ENCODE measurements at places on chromosomes 4 and X.

GRCh38 chr4:62513306-62513705 lies 1313.2 kb downstream of the ADGRL3 start:
- no peaks in the 10 kb centered on the region for H3K27me3 ChIP-seq
- H3K4me1 ChIP-seq, result no peaks in the 10 kb centered on the region
- no peak for DNase-seq
- no peak overlapping the region for H3K4me3 ChIP-seq

GRCh38 chr4:139665690-139666529 lies at the start of gene MGST2:
MGST2 (plus strand) TSS chr4:139665819; CDS start chr4:139666020, 201 bp downstream.
- H3K36me3 ChIP-seq, result no peaks in the 10 kb centered on the region
- peak within 1 kb of the TSS; percentile 41 for H3K4me3 ChIP-seq
- H3K27me3 ChIP-seq, result no peaks in the 10 kb centered on the region

DNA sequence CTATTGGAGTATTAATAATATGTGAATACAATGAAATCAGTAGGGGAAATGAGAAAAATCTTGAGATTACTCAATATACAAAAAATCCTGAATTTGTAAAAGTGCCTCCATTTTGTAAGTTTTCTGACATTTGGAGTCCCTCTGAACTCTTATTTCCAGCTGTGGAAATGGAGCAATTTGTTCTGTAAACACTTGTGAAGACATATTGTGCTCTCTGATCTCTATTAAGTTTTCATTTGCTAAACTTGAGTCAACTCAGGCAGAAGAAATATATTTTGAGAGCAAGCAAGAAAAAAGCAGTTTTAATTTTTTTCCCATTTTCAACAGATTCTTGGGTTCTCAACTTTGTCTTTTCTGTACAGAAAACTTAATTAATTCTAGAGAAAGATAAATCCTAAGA lies 51.4 kb upstream of the PCDH18 start:
- no peak overlapping the region for H3K4me3 ChIP-seq
- no peaks in the 10 kb centered on the region for H3K27me3 ChIP-seq

- H3K27me3 ChIP-seq, result no peaks in the 10 kb centered on the region
- no peaks in the 10 kb centered on the region for H3K36me3 ChIP-seq
- no peak overlapping the region for H3K27ac ChIP-seq
- H3K4me3 ChIP-seq, result no peak overlapping the region
- DNase-seq, result no peak
These were observed 13.5 kb upstream of the PRSS48 start for GRCh38 chr4:151263455-151263854.

DNA sequence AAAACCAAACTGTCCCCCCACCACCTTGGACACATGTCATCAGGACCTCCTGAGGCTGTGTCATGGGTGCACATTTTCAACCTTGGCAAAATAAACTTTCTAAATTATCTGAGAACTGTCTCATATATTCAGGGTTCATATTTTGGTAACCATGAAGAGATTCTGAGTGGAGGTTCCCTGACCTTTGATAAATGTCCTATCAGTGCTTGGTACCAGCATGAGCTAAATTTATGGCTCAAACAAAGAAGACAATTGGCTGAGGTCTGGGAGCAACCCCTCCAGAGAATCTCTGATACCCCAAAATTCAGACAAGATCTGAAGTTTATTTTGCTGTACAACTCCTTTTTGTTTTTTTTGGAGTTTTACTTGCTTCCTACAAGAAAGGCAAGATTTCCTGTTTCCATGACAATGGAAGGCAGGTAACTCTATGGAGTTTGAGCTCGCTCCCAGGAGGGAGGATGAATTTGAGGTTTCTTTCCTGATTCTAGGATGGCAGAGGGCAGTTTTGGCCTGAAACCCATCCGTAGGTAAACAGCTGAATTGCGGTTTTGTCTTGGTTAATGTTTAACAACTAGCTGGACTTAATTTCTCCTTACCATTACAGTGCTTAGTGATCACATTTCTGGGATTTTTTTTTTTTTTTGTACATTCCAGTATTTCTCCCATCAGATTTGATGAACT lies 14.5 kb downstream of the UGT2B15 start:
- DNase-seq, result no peak
- H3K27me3 ChIP-seq, result no peaks in the 10 kb centered on the region
- H3K36me3 ChIP-seq, result peaks cover 8% of the 10 kb centered on the region
- H3K4me3 ChIP-seq, result no peak overlapping the region
- no peak overlapping the region for H3K27ac ChIP-seq

DNA sequence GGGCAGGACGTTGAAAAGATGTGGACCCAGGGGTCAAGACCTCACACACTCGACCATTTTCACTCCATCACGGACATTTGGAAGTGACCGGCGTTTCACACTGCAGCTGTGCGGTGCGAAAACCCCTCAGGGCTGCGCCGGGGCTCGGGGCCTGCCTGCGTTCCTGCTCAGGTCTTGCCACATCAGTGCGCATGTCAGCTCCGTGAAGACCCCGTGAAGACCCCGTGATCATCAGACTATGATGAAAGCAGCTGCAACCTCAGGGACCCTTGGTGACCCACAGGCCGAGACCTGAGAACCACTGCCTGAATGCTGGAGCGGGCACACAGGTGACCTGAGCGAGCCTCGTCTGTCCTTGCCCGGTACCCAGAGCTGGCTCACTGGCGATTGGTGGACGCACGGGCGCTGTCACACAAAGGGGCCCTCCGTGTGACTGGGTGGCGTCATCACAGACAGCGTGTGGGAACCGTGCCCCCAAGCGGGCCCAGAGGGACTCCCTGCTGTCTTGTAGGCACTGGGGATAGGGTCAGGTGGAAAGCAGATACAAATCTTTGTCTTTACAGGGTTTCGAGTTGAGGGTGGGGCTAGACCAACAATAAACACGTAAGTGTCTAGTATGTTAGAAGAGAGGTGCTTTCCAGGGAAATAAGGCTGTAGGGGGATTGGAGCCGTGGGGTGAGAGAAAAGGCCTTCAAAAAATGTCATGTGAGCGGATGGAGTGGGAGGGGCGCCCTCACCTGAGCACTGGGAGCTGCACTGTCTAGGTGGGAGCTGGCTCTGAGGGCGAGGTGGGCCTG lies 12.7 kb downstream of the MSANTD1 start:
- no peak for DNase-seq
- no peaks in the 10 kb centered on the region for H3K27me3 ChIP-seq
- H3K4me3 ChIP-seq, result no peak overlapping the region

DNA sequence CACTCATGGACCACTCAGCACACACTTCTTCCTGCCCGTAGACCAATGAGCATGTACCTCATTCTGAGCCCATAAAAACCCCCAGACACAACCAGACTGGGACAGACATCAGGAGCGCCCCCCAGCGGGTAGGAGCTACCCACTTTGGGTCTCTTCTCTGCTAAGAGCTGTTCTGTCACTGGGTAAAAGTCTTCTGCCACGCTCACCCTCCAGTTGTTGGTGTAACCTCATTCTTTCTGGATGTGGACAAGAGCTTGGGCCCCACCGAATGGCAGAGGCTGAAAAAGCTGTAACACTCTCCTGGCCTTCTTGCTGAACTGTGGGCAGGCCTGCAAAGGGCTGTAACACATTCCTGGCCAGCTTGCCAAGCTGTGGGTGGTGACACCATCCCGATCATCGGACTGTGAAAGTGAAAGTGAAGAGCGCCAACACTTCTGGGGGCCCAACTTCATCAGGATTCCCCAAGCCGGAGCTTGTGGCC lies 137.6 kb downstream of the TECRL start:
- H3K4me3 ChIP-seq, result no peak overlapping the region
- no peak for DNase-seq
- H3K36me3 ChIP-seq, result no peaks in the 10 kb centered on the region
- H3K27me3 ChIP-seq, result no peaks in the 10 kb centered on the region
- H3K27ac ChIP-seq, result no peak overlapping the region

DNA sequence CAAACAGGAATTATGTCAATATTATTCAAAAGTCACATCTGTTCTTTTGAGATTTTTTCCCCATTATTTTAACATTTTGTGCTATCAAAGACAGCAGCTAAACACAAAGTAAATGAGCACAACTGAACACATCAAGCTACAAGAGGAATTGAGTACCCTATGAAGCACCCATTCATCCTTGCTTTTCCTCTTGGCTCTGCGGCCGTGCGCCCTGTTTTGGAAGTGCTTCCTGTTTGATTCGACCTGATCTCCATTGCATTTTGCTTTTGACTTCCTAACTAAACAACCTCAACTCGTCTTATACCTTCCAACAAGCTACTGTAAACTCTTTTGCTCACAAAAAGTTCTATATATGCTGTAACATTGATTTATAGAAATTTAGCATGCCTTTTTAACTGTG lies 85.0 kb downstream of the SCFD2 start:
- H3K4me1 ChIP-seq, result no peaks in the 10 kb centered on the region
- DNase-seq, result no peak
- H3K36me3 ChIP-seq, result no peaks in the 10 kb centered on the region

Data from H1 (cell line).